ENCODE measurements at places on chromosomes 5 and 9.
A peak's percentile ranks its signal among the peaks of the same experiment; 100 is the strongest.

DNA sequence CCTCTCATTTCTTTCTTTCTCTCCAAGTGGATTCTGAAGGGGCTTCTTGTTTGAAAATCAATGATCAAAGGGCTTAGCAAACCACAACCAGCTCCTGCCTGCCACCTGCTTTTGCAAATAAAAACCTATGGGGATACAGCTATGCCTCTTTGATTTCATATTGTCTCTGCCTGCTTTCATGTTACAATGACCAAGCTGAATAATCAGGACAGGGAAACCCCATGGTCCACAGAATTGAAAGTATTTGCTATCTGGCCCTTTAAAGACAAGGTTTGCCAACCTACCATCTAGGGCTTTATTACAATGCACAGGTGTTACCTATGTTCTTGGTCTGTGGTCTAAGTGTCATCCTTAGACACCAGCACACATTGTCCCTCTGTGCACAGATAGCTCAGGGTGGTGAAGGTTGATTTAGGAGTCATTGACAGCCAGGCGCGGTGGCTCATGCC is 28.8 kb upstream of the PLIN2 start:
- no peaks in the 10 kb centered on the region for H3K27me3 ChIP-seq
- no peak overlapping the region for H3K4me3 ChIP-seq
- no peak for DNase-seq
- H3K4me1 ChIP-seq, result no peaks in the 10 kb centered on the region
- no peaks in the 10 kb centered on the region for H3K36me3 ChIP-seq

DNA sequence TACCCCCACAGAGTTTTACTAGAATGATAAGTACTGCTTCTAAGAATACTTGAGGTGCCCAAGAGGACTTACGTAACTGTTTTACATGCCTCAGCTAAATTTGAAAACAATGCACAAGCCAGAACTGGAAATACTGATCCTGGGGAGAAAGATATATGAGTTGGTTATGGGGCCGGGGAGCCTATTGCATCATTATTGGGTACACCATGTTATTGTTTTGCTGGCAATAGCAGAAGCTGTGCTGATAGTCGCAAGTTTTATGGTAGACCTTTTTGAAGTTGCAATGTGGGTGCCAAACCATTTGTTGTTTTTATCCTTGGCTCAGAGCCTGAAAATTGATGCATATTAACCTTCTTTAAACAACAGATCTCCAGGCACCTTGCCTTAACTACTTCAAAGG is 108.4 kb upstream of the DHFR start:
- peaks cover 4% of the 10 kb centered on the region for H3K36me3 ChIP-seq
- no peaks in the 10 kb centered on the region for H3K27me3 ChIP-seq

DNA sequence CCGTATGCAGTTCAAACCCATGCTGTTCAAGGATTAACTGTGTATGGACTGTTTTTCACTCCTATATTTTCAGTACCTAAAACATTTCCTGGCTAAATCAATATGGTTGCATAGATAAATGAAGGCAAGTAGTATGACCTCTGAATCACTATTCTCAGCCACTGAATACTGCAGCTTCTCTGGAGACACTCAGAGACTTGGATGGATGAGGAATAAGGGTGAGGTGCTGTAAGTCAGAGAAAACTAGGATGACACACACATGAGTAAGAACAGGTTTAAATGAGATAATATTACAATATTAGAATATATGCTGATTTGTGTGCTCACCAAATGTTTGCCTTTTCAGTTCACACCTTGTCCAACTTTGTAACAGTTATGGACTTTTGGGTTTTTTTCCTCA is 26.0 kb upstream of the ANXA1 start:
- no peaks in the 10 kb centered on the region for H3K4me1 ChIP-seq
- no peaks in the 10 kb centered on the region for H3K36me3 ChIP-seq
- no peak overlapping the region for H3K27ac ChIP-seq
- H3K4me3 ChIP-seq, result no peak overlapping the region
- H3K27me3 ChIP-seq, result no peaks in the 10 kb centered on the region

GRCh38 chr5:141783947-141784296 is 94.3 kb downstream of the PCDH1 start:
- H3K4me1 ChIP-seq, result no peaks in the 10 kb centered on the region
- DNase-seq, result no peak
- no peak overlapping the region for H3K4me3 ChIP-seq
- no peak overlapping the region for H3K27ac ChIP-seq
- no peaks in the 10 kb centered on the region for H3K27me3 ChIP-seq
- H3K36me3 ChIP-seq, result no peaks in the 10 kb centered on the region

DNA sequence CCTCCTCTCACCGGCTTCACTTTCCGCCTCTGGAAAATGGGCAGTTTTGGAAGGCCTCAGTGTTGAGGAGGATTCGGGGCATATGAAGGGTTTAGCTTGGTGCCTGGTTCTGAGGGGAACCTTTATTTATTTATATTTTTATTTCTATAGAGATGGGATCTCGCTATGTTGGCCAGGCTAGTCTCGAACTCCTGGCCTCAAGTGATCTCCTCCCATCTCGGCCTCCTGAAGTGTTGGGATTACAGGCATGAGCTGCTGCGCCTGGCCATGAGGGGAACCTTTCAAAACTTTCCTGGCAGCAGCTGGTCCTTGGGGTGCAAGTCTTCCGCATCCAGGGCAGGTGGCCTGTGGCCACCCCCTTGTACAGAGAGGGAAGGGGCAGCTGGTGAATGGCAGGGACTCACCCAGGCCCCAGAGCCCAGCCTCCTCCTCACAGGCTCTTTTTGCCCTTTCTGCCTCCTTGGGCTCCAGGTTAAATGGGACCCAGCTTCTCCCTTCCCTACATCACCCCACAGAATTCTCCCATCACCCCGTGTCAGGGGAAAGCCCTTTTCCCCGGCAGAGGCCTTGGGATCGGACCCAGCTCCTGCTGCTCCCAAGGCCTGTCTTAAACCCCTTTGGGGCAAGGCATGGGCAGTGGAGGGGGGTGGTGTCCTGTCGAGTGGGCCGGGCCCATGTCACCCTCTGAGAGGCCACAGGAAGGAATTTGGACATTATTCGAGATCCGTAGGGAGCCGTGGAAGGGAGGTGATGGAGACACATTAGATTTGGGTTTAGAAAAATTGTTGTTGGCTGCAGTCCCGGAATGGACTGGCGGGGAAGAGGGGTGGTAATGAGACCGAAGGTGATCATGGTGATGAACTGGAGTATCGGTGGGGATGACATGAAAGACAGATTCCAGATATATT is 5.9 kb downstream of the NCS1 start:
- no peaks in the 10 kb centered on the region for H3K27me3 ChIP-seq
- H3K36me3 ChIP-seq, result no peaks in the 10 kb centered on the region
- peak overlapping the region; percentile 29 for H3K4me3 ChIP-seq
- H3K27ac ChIP-seq, result peak overlapping the region; percentile 85

DNA sequence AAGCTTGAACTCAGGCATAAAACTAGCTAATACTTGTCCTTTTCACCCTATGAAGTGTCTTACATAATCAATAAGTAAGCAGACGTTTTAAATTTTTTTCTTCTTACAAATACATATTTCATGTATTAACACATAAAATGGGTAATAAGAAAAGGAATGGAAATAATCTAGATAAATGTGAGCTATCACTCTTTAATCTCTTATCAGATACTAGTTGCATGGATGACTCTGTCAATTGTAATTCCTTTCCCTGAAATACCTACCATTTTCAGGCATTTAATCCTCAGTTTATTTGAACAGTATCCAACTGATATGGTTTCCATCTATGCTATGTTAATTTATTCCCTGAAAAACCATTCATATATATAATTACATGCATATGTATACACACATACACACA is 166.0 kb upstream of the RGS7BP start:
- H3K27ac ChIP-seq, result no peak overlapping the region
- H3K36me3 ChIP-seq, result no peaks in the 10 kb centered on the region
- H3K4me1 ChIP-seq, result no peaks in the 10 kb centered on the region

DNA sequence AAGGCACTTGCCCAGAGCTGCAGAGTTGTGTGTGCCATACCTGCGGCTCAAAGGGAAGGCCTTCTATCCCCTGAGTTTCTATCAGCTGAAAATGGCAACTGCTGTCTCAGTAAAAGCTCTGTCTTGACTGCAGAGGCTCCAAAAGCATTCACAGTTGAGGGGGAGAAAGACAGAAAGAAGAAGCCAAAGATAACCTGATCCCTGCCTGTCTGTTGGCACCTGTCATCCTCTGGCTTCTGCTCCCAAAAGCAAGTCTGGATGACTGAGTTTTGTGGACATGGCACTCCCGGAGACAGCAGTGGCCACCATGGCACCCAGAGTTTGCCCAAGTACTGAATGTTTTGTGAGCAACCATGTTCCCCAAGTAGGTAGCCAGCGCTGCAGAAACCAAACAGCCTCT is 176.6 kb downstream of the NR3C1 start:
- no peak for DNase-seq
- no peak overlapping the region for H3K27ac ChIP-seq
- H3K27me3 ChIP-seq, result no peaks in the 10 kb centered on the region
- no peaks in the 10 kb centered on the region for H3K4me1 ChIP-seq

DNA sequence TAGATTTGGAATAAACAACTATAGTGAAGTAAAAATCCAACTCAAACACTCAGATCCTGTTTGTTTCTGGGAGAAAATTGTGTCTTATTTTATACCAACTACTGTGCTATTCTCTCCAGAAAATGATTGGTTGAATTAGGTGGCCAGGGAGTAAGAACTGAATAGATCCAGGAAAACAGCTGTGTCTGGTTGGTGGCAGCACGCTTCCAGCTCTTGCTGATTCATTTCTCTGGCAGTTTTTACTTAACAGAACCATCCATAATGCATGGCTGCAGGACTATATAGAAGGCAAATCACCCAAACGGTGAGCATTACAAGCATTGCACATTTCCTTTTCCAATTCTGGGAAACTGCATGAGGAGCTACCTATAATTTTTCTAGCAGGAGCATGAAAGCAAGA is 29.5 kb downstream of the DMAC1 start:
- no peaks in the 10 kb centered on the region for H3K4me1 ChIP-seq
- H3K4me3 ChIP-seq, result no peak overlapping the region
- H3K27me3 ChIP-seq, result no peaks in the 10 kb centered on the region

- H3K27me3 ChIP-seq, result no peaks in the 10 kb centered on the region
- H3K4me3 ChIP-seq, result no peak overlapping the region
- peaks cover 34% of the 10 kb centered on the region for H3K4me1 ChIP-seq
- no peak for DNase-seq
- H3K36me3 ChIP-seq, result no peaks in the 10 kb centered on the region
These were observed 48.4 kb upstream of the PWWP2A start for GRCh38 chr5:160167624-160168165.

- no peaks in the 10 kb centered on the region for H3K27me3 ChIP-seq
- H3K4me1 ChIP-seq, result no peaks in the 10 kb centered on the region
- no peaks in the 10 kb centered on the region for H3K36me3 ChIP-seq
These were observed 159.5 kb upstream of the IL12B start for GRCh38 chr5:159489779-159490178.
